ENCODE measurements at places on chromosomes 4 and X.

DNA sequence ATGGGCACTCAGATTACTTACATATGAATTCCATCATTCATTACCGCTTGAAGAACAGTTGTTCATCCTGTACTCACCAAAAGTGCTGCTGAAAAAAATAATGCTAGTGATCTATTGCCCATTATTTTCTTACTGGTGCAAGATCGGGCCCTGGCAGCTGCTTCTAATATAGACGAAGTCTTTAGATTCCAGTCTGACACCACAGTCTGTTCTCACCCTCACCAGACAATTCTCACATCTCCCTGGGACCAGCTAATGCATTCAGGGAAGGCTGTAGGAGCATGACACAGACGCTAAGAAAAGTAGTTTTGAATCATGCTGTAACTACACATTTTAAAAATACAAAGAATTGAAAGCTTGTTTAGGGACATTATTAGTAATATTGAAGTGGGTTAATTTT is 13.8 kb downstream of the GEMIN8 start:
- DNase-seq: no peak

GRCh38 chr4:5713861-5714260 is 2.9 kb downstream of the EVC start:
- DNase-seq: no peak

GRCh38 chrX:103347682-103348397 is 8.5 kb upstream of the TCEAL9 start:
- no peak for DNase-seq

DNA sequence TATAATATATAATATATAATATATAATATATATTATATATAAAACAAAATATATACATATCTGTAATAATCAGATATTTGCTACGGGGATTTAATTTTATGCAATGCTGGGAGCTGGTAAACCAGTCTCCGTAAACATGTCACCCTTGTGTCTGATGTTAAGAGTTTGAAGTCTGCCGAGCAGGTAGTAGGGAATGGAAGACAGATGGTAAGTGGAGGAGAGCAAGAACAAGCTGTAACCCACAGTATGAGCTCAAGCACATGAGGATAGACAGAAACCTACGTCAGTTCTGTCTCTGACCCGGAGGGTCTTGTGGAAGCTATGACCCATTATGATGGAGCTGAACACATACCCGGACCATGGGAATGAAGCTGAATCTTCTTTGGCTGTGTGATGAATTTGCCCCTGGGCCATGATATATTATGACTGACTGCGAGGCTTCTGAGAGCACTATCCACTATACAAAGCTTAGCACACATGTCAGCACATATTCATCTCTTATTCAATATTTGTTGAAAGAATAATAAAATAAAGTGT is 46.2 kb downstream of the TIGD2 start:
- no peak for DNase-seq

Data from GM19239 (cell line).